Stimulated activated CD4-positive, alpha-beta T cell treated with anti-CD3 and anti-CD28 coated beads, Interleukin-15, amount 100 ng/mL, for 1 hour (primary cell): ENCODE measurements at places on chromosomes 3 and 15.
A peak's percentile ranks its signal among the peaks of the same experiment; 100 is the strongest.

- DNase-seq, result no peak
These were observed 299.2 kb downstream of the FHIT start for GRCh38 chr3:60952055-60952454.

DNA sequence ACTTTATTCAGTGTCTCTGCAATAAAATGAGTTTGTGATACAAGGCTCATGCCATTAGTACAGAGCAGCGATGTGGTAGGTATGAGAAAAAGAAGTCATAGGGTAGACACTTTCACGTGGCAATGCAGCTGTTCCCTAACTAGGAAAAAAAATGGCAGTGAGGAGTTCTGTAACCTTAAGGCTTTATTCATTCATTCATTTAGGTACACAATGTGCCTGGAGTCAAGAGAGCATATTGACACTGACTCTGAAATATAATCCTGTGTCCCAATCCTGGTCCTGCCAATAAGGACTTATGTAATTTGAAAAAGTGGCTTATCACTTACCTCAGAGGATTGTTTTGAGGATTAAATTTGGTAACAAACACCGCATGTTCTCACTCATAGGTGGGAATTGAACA is 173.0 kb upstream of the AZI2 start:
- no peak for DNase-seq

- no peak for DNase-seq
These were observed 19.9 kb downstream of the POLR2M start for GRCh38 chr15:57726411-57726810.

DNA sequence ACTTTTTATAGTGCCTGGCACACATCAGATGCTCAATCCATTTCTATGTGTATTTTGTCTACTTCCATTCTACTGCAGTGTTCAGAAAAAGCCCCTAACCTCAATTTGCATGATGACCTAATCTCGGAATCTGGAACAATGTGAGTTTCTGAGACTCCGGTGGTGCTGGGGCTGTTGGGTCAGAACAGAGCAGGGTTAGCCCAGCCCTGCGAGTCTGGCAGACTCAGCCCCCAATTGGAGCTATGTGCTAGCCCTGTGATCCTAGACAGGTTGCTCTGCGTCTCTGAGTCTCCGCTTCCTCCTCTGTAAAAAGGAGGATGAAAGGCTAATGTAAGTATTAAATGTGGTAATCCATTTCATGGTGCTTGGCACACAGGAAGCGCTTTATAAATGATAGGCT is 95.0 kb upstream of the ICE2 start:
- peak; percentile 21 for DNase-seq

- DNase-seq, result no peak
These were observed 28.1 kb upstream of the CAPN3 start for GRCh38 chr15:42331235-42331634.

DNA sequence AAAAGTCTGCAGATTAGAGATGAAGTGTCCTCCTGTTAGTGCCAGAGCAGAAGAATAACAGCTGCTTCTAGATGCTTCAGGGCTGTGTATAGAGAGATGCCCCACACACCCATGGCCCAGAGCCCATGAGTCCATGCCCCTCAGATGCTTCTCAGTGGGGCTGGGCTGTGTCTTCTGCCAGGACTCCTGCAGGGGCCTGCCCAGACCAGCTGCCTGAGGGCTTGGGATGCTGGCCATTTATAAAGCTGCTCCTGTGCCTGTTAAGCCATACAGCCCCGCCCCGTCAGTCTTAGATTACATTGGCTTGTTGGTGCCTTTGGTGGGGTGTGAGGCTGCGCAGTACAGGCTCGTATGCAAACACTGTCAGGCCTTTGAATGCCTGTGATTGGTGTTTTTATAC is 318.0 kb upstream of the CTDSPL start:
- DNase-seq, result no peak

DNA sequence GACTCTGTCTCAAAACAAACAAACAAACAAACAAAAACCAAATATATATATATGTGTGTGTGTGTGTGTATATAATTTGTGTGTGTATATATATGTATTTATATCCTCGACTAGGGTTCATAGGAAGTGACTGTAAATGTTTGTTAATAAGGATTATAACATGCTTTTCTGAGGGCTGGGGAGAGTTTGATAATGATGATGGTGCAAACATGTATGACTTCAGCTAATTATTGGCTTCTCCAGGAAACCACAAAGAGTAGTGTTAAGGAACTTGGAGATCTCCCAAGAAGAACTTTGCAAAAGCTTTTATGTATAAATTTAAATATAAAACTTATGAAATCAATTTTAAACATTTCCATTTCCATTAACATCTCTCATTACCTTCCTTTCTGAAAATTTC is 3.9 kb upstream of the OPA1 start:
- no peak for DNase-seq

GRCh38 chr3:52106951-52107611 is 47.1 kb downstream of the POC1A start:
- no peak for DNase-seq

DNA sequence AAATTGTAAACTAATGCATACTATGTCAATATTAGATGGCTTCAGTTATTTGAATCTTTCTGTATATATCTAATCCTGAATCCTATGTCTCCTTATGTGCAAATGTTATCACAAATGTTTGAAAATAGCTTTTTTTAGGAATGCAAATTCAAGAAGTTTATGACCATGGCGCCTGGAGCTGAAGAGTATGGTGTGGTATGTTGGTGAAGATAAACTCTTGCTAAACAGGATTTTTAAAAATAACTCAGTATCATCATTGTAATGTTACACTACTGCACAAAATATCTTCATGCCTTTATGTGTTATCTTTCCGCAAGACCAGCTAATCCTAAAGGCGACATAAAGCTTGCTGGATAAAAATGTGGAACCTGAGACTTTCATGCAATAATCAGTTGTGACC is 382.6 kb downstream of the ROBO1 start:
- no peak for DNase-seq

GRCh38 chr3:53286727-53287126 is 30.9 kb upstream of the TKT start:
- DNase-seq, result no peak

GRCh38 chr15:77162872-77163633 is 92.1 kb upstream of the TSPAN3 start:
- no peak for DNase-seq

DNA sequence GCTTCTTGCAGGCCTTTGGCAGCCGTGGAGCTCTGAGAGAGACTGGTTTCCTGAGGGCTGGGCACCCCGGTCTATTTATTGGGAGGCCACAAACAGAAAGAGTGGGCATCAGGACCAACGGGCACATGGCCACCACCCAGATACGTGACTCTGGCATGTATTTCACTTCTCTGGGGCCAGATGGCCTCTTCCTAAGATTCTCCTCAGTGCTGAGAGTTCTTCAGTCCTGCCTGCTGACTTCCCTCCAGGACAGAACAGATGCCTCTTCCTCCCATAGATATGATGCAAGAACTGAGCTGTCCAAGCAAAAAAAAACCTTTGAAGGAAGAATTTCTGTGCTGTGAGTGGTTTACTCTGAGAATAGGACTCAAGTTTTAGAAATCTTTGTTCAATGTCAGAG is 107.7 kb downstream of the IGF2BP2 start:
- no peak for DNase-seq

- no peak for DNase-seq
These were observed 309.6 kb downstream of the TUSC7 start for GRCh38 chr3:117019082-117019713.

GRCh38 chr3:51955175-51955892 is at the start of gene GPR62:
GPR62 (plus strand) TSS chr3:51955381; CDS start chr3:51955653, 272 bp downstream.
- DNase-seq, result no peak

- no peak for DNase-seq
These were observed 112.4 kb upstream of the TLE3 start for GRCh38 chr15:70210076-70210475.

DNA sequence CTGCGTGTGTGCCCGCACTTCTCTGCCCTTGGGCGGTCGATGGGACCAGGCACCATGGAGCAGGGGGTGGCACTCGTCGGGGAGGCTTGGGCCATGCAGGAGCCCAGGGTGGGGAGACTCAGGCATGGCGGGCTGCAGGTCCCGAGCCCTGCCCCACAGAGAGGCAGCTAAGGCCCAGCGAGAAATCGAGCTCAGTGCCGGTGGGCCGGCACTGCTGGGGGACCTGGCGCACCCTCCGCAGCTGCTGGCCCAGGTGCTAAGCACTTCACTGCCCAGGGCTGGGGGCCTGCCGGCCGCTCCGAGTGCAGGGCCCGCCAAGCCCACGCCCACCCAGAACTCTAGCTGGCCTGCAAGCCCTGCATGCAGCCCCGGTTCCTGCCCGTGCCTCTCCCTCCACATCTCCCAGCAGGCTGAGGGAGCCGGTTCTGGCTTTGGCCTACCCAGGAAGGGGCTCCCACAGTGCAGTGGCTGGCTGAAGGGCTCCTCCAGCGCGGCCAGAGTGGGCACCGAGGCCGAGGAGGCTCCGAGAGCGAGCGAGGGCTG is 553 bp upstream of the RTP4 start:
- no peak for DNase-seq

GRCh38 chr15:84840741-84841429 is 23.7 kb downstream of the ALPK3 start:
- DNase-seq, result no peak

- DNase-seq, result no peak
These were observed 77.7 kb upstream of the NUDT16 start for GRCh38 chr3:131303848-131304247.

- no peak for DNase-seq
These were observed 36.9 kb downstream of the SUCLG2 start for GRCh38 chr3:67617518-67617917.

- no peak for DNase-seq
These were observed 21.9 kb downstream of the CDV3 start for GRCh38 chr3:133595341-133595740.

GRCh38 chr3:52483577-52484381 is 11.4 kb upstream of the STAB1 start:
- no peak for DNase-seq

GRCh38 chr3:189146848-189147247 is 24.9 kb upstream of the TPRG1 start:
- DNase-seq, result no peak

DNA sequence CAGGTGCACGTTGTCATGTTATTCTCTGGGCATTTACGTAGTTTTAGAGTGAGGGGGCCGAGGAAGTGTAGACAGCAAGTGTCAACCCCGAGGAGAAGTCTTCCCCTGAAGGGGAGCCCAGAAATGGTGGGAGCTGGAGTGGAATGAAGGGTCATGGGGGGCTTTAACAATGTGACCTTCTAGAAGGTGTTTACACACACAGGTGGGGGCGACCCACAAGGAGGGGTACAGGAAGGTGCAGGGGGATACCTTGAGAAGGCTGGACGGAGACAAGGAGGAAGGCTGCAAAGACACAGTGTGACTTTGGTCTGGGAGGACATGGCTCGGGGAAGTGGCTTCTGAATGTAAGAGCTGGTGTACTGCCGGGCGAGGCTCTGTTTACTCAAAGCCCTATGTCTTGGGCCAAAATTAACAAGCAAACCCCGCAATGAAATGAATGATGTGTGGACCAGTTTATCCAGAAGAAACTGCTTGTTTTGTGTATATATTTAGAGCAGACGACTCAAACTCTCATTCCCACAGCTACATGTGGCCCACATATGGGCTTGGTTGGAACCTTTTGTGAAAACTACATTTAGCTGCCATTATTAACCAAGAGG is 18.7 kb downstream of the TRPM1 start:
- no peak for DNase-seq

DNA sequence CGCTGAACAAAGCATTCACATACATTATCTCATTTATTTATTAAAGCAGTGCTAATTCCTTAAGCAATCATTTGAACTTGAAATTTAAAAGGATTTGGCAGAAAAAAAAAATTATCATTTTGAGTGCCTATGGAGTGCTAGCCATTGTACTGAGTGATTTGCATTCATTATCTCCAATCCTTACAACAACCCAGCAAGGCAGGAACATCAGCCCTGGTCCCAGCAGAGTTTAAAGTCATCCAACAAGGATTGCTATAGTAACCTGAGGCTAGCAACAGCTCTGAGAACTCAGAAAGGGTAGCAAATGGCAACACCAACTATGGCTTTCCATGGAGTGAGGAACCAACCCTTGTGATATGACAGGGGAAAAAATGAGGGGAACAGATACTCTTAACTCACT is 237.6 kb upstream of the SETMAR start:
- DNase-seq, result no peak

DNA sequence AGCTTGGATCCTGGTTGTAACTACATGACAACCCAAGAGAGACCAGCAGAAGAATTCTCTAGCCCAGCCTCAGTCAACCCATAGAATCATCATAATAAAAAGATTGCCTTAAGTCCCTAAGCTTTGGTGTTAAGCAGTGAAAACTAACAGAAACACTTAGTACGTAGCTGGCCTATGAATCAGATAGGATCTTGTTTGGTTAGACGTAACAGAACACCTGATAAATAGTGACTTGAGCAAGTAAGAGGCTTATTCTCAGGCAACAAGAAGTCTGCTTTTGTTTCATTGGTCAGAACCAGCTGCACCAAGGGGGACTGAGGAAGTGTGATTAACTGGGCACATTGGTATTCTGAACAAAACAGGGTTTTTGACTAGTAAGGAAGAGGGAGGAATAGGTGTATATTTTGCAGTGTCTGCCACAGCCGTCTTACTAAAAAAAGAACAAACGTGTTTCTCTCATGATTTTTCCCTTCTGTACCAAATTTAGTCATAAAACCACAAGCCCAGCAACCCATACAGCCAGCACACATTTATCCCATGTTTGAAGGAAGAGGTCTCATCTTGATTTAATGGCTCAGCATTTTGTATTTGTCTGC is 53.3 kb upstream of the GLCE start:
- no peak for DNase-seq

DNA sequence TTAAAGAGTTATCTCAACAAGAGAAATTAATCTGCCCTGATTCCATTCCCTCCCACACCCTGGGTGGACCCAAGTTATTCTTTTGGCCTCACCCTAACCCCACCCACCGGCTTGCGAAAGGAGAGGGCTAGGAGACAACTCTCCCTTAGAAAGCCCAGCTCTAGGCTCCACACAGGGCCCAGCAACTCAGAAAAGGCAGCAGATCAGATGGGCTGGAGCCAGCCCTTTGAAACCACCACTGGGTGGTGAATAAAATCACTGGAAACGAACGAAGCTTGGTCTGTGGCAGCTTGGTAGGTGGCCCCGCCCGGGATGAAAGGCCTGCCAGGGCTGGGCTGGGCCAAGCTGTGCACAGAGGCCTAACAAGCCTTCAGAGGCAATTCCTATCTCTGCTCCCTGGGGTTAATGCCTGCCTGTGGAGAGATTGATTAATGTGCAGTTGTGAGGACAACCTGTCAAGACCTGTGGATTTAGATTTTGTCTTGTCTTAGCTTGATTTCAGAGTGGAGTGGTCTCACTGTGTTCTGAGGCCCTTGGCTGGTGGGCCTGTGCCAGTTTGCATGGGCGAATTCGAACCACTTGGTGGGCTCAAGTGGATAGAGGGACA is 38.8 kb downstream of the BHLHE40 start:
- DNase-seq, result no peak

DNA sequence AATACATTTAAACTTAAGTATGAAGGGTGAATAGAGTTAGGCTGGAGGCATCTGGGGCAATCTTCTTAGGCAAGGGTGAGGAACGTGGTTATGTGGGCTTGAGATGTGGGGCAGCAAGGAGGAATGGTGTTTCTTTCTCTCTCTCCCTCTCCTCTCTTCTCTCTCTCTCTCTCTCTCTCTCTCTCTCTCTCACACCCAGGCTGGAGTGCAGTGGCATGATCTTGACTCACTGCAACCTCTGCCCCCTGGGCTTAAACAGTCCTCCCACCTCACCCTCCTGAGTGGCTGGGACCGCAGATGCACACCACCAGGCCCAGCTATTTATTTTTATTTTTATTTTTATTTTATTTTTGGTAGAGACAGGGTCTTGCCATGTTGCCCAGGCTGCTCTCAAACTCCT is 4.0 kb upstream of the MGA start:
- no peak for DNase-seq

- no peak for DNase-seq
These were observed 98.1 kb downstream of the NR1D2 start for GRCh38 chr3:24043168-24043567.
